Nephron progenitor cell (in vitro differentiated cells): ENCODE measurements at places on chromosomes 4 and X.

DNA sequence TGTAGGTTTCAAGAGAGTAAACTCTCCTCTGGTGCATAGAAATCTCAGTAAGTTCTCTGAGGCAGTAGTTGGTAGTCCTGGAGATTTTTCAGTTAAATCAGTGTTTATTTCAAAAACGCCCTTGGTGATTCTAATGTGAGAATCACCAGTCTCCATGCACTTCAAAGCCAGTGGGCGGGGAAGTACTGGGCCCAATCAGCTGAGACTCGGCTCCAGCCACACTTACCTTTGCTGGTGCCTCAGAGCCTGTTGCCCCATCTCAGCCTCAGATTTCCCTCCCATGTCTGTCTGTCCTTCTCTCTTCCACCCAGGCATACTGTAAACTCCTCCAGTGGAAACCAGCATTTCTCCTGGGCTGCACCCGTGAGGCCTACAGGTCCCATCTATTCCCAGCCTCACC lies 7.4 kb upstream of the MGST2 start:
- H3K4me3 ChIP-seq: no peak overlapping the region
- H3K36me3 ChIP-seq: peaks cover 4% of the 10 kb centered on the region
- no peak for DNase-seq
- H3K27ac ChIP-seq: no peak overlapping the region
- peaks cover 4% of the 10 kb centered on the region for H3K27me3 ChIP-seq
- peaks cover 67% of the 10 kb centered on the region for H3K4me1 ChIP-seq

DNA sequence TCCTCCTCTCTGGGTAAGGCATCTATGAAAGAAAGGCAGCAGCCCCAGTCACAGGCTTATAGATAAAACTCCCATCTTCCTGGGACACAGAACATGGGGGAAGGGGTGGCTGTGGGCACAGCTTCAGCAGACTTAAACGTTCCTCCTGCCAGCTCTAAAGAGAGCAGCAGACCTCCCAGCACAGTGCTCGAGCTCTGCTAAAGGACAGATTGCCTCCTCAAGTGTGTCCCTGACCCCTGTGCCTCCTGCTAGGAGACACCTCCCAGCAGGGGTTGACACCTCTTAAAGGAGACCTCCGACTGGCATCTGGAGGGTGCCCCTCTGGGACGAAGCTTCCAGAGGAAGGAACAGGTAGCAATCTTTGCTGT lies 89.9 kb downstream of the EFHC2 start:
- no peaks in the 10 kb centered on the region for H3K27me3 ChIP-seq
- no peak overlapping the region for H3K4me3 ChIP-seq
- peaks cover 20% of the 10 kb centered on the region for H3K36me3 ChIP-seq
- no peak overlapping the region for H3K27ac ChIP-seq

- H3K4me3 ChIP-seq: no peak overlapping the region
- H3K4me1 ChIP-seq: peaks cover 47% of the 10 kb centered on the region
- DNase-seq: no peak
- H3K36me3 ChIP-seq: no peaks in the 10 kb centered on the region
- H3K27me3 ChIP-seq: peaks cover 4% of the 10 kb centered on the region
- H3K27ac ChIP-seq: peak overlapping the region; percentile 54
These were observed 23.7 kb downstream of the ELF4 start for GRCh38 chrX:130086447-130087206.

DNA sequence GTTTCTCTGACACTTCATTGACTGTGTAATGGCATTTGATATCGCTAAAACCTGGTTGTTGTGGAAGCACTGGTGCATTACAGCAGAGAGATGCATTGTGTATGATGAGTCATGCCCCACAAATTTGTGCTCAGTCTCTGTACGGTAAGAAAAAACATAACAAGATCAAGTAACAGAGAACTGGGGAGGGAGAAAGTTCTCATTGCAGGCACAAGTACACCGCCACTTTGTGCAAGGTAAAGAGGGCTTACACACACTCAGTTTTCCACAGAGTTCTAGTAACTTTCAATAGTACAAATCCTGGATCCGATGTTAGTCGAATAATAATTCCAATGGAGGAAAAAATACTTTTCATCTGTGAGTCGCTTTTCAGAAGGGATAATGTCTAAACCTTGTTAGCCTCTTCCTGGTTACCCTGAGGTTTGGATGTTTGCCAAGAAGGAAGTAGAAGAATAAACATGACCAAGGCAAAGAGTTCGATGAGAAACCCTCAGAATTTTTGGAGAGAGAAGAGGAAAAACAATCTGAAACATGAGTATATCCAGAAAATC lies 512.5 kb upstream of the SLIT2 start:
- peak; percentile 5 for DNase-seq
- peak overlapping the region; percentile 83 for H3K27ac ChIP-seq
- no peaks in the 10 kb centered on the region for H3K36me3 ChIP-seq
- H3K4me3 ChIP-seq: no peak overlapping the region

- peaks cover 27% of the 10 kb centered on the region for H3K4me1 ChIP-seq
- H3K27me3 ChIP-seq: no peaks in the 10 kb centered on the region
- peaks cover 9% of the 10 kb centered on the region for H3K36me3 ChIP-seq
- no peak for DNase-seq
- H3K27ac ChIP-seq: no peak overlapping the region
These were observed 221.1 kb downstream of the BMPR1B start for GRCh38 chr4:94978904-94979303.

- H3K27me3 ChIP-seq: no peaks in the 10 kb centered on the region
- DNase-seq: no peak
- H3K4me1 ChIP-seq: peaks cover 11% of the 10 kb centered on the region
- H3K27ac ChIP-seq: no peak overlapping the region
- H3K36me3 ChIP-seq: peaks cover 26% of the 10 kb centered on the region
These were observed 4.5 kb downstream of the PRRG1 start for GRCh38 chrX:37353646-37354045.

DNA sequence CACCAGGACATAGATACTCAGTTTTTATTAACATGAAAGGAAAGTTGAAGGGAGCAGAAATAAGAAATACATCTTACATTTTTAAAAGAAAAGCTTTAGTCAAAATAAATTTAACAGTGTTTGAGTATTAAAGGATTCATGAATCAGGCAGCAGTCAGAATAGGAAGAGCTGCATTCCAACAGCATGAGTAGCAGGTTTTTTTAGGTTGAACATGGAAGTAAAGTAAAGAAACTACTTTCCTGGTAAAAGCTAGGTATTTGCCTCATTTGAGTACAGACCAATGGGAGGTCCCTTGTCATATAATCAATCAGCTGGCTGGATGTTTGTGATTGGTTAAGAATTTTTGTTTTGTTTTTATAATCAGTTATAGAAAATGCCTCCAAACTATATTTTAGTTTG lies 645.9 kb upstream of the INTU start:
- no peak for DNase-seq
- no peak overlapping the region for H3K4me3 ChIP-seq
- H3K4me1 ChIP-seq: no peaks in the 10 kb centered on the region
- H3K27ac ChIP-seq: no peak overlapping the region
- no peaks in the 10 kb centered on the region for H3K27me3 ChIP-seq
- no peaks in the 10 kb centered on the region for H3K36me3 ChIP-seq

- H3K4me1 ChIP-seq: peaks cover 18% of the 10 kb centered on the region
- peak within 1 kb of the TSS; percentile 83 for H3K4me3 ChIP-seq
These were observed at the start of gene TMEM255A for GRCh38 chrX:120310861-120311726. TMEM255A (minus strand) TSS chrX:120311461; CDS start chrX:120311309, 152 bp downstream.

DNA sequence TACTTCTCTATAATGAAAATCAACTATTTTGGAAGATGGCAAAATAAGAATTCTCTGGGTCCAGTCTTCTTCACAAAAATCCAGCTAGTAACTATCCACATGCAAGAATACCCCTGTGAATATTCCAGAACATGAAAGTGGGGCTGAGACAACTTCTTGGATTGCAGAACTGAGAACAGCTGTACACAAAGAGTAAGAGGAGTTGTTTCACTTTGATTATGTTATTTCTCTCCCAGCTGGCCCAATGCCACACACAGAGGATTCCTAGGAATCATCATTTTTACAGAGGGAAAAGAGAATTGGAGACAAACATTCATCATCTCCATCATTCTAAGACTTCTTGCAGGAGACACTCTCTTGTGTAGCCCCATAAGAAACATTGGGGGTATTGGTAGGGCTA lies 782.2 kb upstream of the LCORL start:
- DNase-seq: no peak
- H3K36me3 ChIP-seq: peaks cover 8% of the 10 kb centered on the region
- H3K4me1 ChIP-seq: no peaks in the 10 kb centered on the region
- H3K4me3 ChIP-seq: no peak overlapping the region
- H3K27me3 ChIP-seq: no peaks in the 10 kb centered on the region

DNA sequence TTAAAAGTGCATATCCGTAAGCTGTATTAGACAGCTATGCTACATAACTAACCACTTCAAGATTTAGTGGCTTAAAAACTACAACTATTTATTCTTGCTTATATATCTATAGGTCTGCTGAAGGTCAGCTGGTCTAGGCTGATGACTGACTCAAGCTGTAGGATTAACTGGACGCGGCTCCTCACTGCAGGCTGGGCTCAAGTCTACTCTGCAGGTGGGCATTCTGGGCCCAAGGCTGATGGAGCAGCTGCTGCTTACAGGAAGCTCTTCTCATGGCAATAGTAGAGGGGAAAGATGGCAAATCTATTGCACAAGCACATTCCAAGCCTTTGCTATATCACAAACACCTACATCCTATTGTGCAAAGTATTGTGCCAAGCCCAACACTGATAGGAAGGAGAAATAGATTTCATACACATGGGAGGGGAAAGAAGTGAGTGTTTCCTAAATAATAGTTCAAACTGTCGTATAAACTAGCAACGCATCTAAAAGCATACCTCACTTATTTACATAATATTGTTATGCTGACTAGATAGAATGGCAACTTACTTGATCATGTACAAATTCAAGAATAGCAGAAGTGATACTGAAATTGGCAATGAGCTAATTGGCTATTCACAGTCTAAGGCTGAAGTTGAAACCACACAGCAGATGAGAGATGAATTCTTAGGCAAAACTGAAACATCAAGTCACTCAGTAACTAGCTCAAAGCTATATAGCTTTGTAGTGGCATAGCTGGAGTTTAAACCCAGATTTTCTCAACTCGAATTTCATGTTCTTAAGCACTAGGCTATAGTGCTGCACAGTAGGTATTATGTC lies 263.8 kb downstream of the NKX6-1 start:
- no peak for DNase-seq
- H3K27me3 ChIP-seq: peaks cover 4% of the 10 kb centered on the region
- H3K36me3 ChIP-seq: no peaks in the 10 kb centered on the region
- no peaks in the 10 kb centered on the region for H3K4me1 ChIP-seq
- no peak overlapping the region for H3K4me3 ChIP-seq

DNA sequence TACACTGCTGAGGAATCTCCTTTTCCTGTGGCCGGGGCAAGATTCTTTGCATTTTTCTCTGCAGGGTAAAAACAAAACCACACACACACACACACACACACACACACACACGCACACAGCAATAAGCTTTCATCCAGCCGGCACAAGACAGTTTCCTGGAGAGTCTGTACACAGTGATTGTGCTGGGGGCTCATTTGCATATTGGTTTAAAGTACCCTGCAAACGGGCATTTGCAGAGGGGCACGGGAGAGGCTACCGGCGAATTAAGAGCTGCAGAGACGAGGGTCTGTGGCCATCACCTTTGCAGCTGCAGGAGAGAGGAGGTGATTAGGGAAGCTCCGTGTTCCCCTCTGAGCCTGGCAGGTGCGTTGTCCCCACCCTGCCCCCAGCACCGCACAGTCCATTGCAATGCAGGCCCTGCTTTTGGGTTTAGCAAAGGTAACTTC lies 219.9 kb downstream of the SHOX start:
- peak overlapping the region; percentile 43 for H3K4me3 ChIP-seq
- peaks cover 51% of the 10 kb centered on the region for H3K4me1 ChIP-seq
- no peaks in the 10 kb centered on the region for H3K36me3 ChIP-seq
- H3K27ac ChIP-seq: peak overlapping the region; percentile 57
- no peak for DNase-seq
- H3K27me3 ChIP-seq: peaks cover 23% of the 10 kb centered on the region

GRCh38 chr4:78331965-78332364 lies 219.6 kb upstream of the ANXA3 start:
- H3K4me1 ChIP-seq: peaks cover 23% of the 10 kb centered on the region
- H3K27ac ChIP-seq: no peak overlapping the region
- no peak for DNase-seq
- H3K27me3 ChIP-seq: no peaks in the 10 kb centered on the region

DNA sequence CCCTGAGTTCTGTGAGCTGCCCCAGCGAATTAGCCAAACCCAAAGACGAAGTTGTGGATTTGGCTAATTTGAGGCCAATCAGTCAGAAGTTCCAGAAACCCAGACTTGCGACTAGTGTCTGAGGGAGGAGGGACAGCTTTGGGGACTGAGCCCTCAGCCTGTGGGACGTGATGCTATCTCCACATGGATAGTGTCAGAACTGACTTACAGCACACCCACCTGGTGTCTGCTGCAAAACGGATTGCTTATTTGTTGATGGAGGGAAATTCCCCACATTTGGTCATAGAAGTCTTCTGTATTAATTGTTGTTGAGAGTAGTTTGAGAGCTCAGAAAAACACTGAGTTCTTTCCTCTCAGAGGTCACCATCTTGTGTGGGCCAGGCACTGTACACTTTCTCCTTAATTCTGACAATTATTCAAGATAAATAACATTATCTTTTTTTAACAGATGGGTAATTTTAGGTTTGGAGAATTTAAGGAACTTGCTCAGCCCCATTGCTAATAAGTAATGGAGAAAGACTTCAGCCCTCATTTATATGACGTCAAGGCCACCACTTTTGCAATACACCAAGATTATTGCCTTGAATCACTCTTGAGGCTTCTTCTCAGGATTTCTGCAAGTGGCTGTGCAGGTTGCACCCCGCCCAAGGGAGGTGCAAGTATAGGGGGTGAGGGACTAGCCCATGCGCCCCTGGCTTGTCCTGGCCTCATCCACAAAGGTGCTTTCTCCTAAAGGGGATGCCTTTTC lies 16.7 kb downstream of the CLRN2 start:
- H3K36me3 ChIP-seq: no peaks in the 10 kb centered on the region
- no peaks in the 10 kb centered on the region for H3K4me1 ChIP-seq
- no peak for DNase-seq
- no peak overlapping the region for H3K4me3 ChIP-seq

DNA sequence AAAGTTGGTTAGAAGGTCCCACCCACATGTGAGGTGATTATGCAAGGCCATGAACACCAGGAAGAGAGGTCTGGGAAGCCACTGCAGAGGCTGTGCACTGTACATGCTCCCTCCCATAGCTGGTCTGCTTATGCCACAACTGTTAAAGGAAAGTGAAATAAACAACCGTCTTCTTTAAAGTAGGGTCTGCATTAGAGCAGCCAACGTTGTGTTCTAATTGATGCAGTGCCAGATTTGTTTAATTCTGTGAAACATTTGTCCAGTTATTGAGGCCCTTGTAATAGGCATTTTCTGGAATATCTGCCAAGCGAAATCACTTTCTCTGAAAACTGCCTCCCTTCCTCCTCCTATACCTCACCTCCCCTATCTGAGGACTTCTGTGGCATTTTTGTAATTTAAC lies 224.0 kb upstream of the LNX1 start:
- H3K4me1 ChIP-seq: peaks cover 1% of the 10 kb centered on the region
- no peak for DNase-seq

DNA sequence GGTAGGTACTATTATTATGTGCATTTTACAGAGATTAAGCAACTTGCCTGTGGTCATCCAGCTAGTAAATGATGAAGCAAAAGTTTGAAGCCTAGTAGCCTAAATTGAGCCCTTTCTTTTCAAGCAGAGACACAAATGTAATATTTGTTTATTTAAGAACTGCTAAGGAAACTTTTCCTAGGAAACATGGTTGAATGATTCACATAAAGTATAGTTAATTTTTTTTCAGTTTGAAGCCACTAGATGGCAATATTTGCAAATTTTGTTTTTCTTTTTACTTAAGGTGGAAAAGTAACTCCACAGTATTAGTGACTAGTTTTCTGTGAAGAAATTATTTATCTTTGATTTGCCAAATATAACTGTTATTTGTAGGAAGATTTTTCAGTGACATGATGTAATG lies 52.8 kb upstream of the ANKRD17 start:
- no peaks in the 10 kb centered on the region for H3K4me1 ChIP-seq
- no peaks in the 10 kb centered on the region for H3K36me3 ChIP-seq
- H3K4me3 ChIP-seq: no peak overlapping the region
- no peak for DNase-seq
- no peaks in the 10 kb centered on the region for H3K27me3 ChIP-seq
